ENCODE measurements at places on chromosomes 12 and 14. TPM values are rescaled to one million over a fixed set of nuclear protein-coding genes. Genes with fewer than 3 reads are reported as not detected.
A peak's percentile ranks its signal among the peaks of the same experiment; 100 is the strongest.

- no peak for DNase-seq
These were observed 385.9 kb downstream of the NELL2 start for GRCh38 chr12:44490181-44490580.

DNA sequence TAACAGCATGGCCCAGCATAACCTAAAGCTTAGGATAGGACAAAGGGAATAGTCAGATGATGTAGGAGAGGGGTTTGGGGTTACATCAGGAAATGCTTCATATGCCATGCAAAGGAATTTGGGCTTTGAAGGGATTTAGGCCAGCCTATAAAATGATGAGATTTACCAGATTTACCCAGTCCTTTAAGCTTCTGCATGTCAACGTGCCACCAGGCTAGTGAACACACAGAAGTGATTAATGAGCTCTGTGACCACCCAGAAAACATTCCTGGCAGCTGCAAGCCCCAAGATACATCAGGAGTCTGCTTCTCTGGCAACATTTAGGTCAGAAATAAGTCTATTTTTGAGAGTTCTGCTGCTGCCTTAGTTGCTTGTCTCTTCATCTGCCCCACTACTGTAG is 118.3 kb downstream of the LRIG3 start:
- DNase-seq: no peak

GRCh38 chr12:106091446-106091820 is 47.3 kb downstream of the NUAK1 start:
- DNase-seq: no peak

- DNase-seq: peak; percentile 17
These were observed 52.6 kb downstream of the SEC23A start for GRCh38 chr14:39050389-39050788.

DNA sequence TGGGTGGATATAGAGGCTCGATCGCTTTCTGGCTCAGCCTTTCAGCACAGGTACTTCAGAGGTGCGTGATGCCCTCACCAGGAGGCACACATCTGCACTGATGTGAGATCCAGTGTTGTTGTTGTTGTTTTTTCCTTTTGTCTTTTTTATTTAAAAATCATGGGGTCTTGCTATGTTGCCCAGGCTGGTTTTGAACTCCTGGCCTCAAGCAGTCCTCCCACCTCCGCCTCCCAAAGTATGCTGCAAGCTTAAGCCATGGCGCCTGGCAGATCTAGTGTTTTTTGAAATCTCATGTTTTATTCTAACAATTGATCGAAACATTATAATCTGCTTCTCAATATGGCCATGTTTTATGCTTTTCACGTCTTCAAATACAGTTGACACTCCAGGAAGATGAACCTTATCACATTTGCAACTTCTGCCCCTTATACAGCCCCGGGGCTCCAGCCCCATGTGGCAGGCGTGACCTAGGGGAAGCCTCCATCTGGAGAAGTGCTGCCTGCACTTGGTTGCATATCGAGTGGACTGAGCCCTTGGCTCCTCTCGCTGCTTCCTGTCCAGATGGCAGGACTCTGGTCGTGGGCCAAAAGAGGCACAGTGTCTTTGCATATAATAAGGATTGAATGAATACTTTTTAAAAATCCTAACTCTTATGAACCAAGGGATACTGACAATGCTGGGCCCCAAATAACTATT is 71.7 kb downstream of the TRAF3 start:
- DNase-seq: peak; percentile 29

GRCh38 chr12:91381309-91381804 is 198.7 kb upstream of the DCN start:
- peak; percentile 61 for DNase-seq

Gene C12orf50
- 0.12 TPM for total RNA-seq

Gene UNC119B
- 51.7 TPM for total RNA-seq

Gene SLC35F4
- total RNA-seq: not detected

Gene GPR162
- total RNA-seq: 12.3 TPM

Gene ARHGEF25
- 26.2 TPM for total RNA-seq

Gene BIN2
- 9.8 TPM for total RNA-seq
